EH (cell line): ENCODE measurements at places on chromosomes 11 and 22.

DNA sequence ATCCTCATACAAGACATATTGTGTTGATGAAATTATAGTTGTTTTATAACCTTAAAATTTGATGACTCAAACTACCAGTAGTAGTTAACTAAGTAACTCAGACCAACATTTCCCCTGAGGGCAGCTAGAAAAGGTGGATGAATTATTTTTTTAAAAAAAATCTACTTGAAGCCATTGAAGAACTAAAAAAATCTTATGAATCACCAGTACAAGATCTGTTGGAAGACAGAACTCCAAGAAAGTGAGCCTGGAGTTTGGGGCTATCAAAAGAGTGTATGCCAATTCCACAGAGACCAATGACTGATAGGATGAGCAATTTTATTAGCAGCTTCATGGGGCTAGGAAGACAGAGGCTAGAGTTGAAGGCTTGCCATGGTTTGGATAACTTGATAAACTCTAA lies 72.4 kb downstream of the CYP2R1 start:
- DNase-seq = no peak

GRCh38 chr11:72807021-72807693 lies 7.1 kb upstream of the ATG16L2 start:
- peak; percentile 77 for DNase-seq

DNA sequence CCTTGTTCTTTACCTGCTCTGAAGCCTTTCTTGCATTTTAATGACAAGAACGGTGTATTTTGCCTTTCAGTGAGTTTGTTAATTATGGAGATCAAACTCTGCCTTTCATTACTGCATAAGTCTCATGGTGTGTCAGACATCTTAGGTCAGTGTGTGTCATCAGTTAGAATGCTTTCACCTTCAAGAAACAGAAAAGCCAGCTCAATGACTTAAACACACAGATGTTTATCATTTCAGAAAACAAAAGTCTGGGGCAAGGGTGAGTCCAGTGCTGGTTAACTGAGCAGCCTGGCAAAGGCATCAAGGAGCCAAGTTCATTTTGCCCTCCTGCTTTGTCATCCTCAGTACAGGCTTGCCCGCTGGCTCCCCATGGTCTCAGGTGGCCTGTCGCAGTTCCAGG lies 54.5 kb downstream of the PACS1 start:
- DNase-seq = peak; percentile 61

DNA sequence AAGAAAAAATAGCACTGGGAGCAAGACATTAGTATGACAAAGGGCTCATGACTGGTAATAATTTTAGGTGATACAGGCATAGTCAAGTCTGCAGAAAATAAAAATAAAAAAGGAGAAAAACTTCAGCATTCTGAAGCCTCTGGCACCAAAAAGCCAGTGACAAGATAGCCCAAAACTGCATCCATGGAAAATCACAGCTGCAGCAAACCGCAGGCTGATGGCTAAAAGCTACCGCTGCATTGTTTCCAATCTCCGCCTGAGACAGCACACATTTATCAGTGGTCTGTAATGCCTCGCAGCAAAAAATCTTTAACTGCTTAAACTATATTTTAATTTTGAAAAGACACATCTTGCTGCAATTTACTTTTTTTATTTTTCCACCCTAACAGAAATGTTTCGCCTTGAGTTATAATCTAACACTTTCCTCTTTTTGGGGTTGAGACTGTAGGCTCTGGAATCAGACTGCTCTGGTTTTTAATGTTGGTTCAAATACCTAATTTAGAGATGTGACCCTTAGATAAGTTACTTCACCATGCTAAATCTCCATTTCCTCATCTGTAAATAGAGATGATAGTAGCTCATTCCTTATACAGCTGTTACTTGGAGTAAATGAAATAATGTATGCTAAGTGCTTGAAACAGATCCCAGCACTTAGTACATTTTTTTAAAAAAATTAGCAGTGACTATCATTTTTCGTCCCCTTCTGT lies 42.0 kb upstream of the FIBIN start:
- peak; percentile 13 for DNase-seq

GRCh38 chr11:24556693-24557092 lies 59.8 kb downstream of the LUZP2 start:
- DNase-seq = no peak

DNA sequence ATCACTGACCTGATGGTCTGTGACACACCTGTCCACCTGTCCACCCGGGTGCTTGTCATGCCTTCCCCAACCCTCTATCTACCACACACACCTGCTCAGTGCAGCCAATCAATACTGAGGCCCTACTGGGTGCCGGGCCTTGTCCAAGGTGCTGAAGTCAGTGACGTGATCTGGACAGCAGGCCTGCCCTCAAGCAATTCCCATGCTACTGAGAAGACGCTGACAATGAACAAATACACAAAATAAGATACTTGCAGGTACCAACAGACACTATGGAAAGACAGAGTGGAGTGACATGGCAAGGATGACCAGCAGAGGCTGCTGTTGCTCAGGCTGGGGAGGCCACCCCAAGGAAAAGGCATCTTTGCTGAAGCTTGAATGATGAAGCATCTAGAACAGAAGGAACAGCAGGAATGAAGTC lies 21.2 kb downstream of the PLAAT3 start:
- DNase-seq = peak; percentile 54

GRCh38 chr11:133619973-133620372 lies 87.7 kb upstream of the OPCML start:
- DNase-seq = no peak

- no peak for DNase-seq
Observed at GRCh38 chr11:79066456-79067351, 374.1 kb downstream of the TENM4 start.

GRCh38 chr11:76455931-76456330 lies 11.1 kb downstream of the EMSY start:
- DNase-seq = peak; percentile 24

DNA sequence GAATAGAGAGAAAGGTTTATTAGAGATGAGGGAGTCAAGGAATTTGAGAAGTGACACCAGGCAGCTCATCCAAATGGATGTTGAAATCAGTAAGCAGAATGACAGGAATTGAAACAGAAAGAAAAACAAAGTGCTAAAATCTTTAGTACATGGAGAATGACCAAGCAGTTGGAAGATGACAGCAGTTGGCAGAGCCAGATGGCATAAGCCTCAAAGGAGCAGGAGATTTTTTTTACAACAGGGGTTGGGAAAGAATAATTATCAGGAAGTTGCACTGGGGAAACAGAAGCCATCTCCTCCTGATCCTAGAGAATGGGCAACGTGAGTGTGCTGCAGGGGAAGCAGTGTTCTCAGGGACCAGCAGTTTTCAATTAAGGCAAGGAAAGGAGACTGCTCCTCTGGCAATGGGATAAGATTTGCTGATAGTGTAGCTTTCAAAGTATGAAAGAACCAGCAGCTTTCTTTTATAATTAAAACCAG lies 28.9 kb downstream of the RAB39A start:
- DNase-seq = peak; percentile 34

DNA sequence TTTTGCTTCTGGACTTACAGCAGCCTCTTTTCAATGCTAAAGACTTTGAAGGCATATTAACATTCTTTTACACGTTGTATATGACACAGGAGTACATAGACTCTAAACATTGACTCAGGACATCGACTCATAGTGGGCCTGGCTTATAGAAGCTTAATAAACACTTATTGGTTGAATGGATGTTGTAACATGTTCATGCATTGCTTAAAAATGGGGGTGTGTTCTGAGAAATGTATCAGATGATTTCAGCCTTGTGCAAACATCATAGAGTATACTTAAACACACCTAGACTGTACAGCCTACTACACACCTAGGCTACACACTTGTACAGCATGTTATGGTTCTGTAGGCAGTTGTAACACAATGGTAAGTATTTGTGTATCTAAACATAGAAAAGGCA lies 17.9 kb downstream of the TTC17 start:
- peak; percentile 77 for DNase-seq

GRCh38 chr11:72591785-72592502 lies 82.3 kb downstream of the PDE2A start:
- no peak for DNase-seq

DNA sequence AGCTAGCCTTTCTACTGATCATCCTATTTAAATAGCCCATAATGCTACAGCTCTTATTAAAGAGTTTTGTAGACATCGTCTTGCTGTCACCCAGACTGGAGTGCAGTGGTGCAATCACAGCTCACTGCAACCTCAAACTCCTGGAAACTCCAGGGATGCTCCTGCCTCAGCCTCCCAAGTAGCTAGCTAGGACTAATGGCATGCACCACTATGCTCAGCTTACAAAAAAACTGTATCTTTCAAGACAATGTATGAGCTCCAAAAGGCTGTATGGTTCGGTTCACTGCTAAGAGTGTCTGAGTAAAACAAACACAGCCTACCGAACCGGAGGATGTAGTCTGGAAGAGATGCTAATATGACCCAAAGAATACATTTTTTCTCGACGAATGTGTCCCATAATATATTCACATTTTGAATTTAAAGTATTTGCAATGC lies 2.6 kb downstream of the TAF1D start:
- DNase-seq = peak; percentile 31

- DNase-seq = peak; percentile 53
Observed at GRCh38 chr22:26485013-26485412, 1.3 kb downstream of the SRRD start.

GRCh38 chr11:16895306-16895705 lies 118.9 kb downstream of the PLEKHA7 start:
- peak; percentile 10 for DNase-seq

DNA sequence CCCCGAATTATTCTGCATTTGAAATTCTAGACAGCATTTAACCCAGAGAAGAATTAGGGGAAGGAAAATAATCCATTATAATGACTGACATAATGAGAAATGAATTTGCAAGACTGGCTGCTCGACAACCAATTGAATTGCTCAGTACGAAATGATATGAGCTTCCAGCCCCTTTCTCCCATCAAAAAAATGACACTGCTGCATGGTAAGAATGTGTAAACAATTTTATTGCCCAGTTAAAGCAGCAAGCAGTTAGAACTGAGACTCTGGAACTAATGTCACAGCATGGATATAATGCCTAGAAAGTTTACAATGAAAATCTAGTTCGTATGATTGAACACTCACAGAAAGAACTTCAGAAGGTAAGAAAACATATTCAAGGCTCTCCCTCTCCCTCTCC lies 24.7 kb upstream of the PCF11 start:
- DNase-seq = no peak

GRCh38 chr11:110148775-110149744 lies 55.9 kb downstream of the ZC3H12C start:
- peak; percentile 71 for DNase-seq

DNA sequence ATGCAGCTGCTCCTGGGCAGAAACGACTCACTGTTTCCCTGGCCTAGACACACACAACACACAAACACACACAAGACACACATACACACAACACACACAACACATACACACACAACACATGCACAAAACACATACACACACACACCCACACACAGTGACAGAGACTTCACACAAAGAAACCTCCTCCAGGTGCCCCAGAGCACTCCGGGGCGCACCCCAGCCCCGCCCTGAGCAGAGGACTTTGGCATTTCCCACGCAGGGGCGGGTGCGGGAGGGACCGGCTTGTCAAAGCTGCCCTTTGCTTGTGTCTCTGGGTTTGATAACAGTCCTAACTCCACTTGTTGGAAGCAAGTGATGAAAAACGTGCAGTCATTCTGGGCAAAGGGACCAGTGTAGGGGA lies 6.5 kb downstream of the APOBEC3A start:
- no peak for DNase-seq

DNA sequence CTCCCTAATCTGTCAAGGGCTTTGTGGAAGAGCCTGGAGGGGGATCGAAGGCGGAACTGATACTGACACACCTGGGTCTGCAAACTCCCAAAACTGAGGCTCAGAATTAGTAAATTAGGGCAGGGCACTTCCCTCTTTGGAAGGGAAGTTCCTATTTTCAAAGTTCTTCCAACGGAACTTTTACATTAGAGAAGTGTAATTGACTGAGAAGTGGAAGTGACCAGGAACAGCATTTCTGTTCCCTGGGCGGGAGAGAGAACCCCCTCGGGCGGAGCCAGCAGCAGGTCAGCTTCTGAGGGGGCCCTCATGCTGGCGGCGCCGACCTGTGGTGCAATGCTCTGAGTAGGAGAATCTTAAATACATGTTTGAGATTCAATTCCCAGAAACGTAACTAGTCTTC lies 1.1 kb upstream of the CBL start:
- DNase-seq = no peak

DNA sequence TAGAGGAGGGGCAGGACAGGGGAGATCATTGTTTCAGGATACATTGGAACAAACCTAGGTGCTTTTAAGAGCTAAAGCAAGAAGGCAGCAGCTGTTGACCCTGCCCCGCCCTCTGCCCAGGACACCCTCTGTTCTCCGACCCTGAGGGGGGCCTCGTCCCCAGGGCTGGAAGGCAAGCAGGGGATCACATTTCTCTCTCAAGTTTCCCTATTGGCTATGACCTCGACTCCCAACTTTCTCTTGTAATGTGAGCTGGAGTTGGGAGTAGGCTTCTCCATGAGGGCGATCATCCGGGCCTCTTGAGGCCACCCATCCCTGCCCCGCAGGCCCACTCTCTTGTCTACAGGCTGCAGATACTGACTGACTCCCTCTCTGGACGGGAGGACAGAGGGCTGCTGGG lies 37.7 kb downstream of the DSCAML1 start:
- no peak for DNase-seq

DNA sequence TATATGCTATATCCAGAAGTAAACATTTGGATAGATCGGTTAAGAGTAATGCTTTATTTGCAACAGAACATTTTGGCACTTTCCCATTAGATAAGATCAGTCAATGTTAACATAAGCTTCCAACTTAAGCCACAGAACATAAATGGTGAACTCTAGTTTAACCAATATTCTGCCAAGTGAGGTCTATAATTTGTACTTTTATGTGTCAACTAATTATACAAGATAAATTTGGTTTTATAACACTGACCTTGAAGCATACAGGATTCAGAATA lies 23.5 kb upstream of the BLID start:
- peak; percentile 44 for DNase-seq

- DNase-seq = no peak
Observed at GRCh38 chr11:78266451-78266850, 77.7 kb downstream of the USP35 start.

DNA sequence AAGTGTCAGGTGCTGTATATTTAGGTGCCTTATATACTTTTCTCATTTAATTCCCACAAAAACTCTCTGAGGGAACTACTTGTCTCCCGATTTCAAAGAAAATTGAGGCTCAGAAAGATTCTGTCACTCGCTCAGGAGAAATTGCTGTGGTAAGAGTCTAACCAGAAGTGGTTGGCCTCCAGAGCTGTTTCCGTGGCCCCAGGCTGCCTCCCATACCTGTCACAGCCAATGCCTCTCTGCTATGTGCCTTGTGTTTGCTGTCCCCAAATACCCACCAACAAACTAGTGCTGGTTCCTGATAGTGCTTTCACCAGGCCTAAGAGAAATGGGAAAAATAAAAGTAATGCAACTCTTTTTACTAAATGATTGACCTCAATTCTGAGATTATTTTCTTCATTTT lies 21.0 kb upstream of the TMEM86A start:
- DNase-seq = no peak

GRCh38 chr11:32426192-32426591 lies 9.1 kb downstream of the WT1 start:
- no peak for DNase-seq

DNA sequence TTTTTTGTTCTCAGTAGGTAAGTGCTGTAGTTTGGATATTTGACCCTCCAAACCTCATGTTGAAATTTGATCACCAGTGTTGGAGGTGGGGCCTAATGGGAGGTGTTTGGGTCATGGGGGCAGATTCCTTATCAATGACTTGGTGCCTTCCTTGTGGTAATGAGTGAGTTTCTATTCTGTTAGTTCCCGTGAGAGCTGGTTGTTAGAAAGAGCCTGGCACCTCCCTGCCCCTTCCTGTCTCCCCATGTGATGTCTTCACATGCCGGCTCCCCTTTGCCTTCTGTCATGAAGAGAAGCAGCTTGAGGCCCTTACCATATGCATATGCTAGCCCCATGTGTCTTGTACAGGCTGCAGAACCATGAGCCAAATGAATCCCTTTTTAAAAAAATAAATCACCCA lies 138.3 kb downstream of the TMEM135 start:
- DNase-seq = peak; percentile 56
